ENCODE measurements at places on chromosomes 12 and 14. TPM values are rescaled to one million over a fixed set of nuclear protein-coding genes. Genes with fewer than 3 reads are reported as not detected.

Gene GALNT6
- total RNA-seq = 72.1 TPM

Gene ACVR1B
- total RNA-seq = 24.7 TPM

Gene CDKL1
- 10.0 TPM for total RNA-seq

Gene PLEK2
- 11.1 TPM for total RNA-seq

Gene PUS1
- total RNA-seq = 20.2 TPM

Gene LRIG3
- 94.5 TPM for total RNA-seq

Gene CAND1
- 156 TPM for total RNA-seq

Gene KRT82
- not detected for total RNA-seq

Gene KCNA5
- not detected for total RNA-seq

Gene POTEG
- total RNA-seq = not detected

Gene GCH1
- 5.0 TPM for total RNA-seq

Gene FAM161B
- 2.3 TPM for total RNA-seq

Gene PTPRB
- 173 TPM for total RNA-seq

Gene DAD1
- total RNA-seq = 430 TPM

Gene SMIM41
- not detected for total RNA-seq

Gene RPGRIP1
- not detected for total RNA-seq

All from thoracic aorta endothelial cell (primary cell).